WTC11 (cell line): ENCODE measurements at places on chromosomes 6 and 20.

- DNase-seq, result peak; percentile 81
These were observed 68.4 kb downstream of the RSPO3 start for GRCh38 chr6:127186889-127187288.

- DNase-seq, result no peak
These were observed 19.5 kb downstream of the PHACTR2 start for GRCh38 chr6:143697076-143697800.

DNA sequence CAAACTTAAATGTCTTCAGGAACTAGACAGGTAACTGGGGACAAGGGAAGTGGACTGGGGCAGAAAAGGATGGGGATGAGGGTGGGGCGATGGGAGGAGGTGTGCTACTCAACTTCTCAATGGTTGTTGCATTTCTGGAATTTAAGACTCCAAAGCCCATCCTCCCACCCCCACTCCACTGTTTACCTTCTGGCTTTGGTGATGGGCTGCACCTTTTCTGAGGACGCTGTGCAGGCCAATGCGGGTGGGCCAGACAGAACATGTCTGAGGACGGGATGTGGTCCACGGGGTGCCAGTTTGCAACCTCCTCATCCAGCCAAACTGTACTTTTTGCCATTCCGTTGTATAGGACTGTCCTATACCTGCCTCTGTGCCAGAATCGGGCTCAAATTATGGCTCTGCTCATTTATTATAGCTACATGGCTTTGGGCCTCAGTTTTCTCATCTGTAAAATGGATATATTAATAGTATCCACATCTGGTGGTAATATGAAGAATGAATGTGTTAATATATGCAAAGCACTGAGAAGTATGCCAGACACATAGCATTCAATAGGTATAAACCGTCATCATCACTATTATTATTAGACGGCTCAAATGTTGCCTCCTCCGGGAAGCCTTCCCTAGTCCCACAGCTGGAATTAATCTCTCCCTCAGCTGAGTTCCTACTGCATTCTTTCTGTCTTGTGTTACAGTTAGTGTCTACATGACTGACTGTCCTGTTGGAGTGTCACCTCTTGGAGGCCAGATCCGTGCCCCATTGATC is 31.0 kb upstream of the VEGFA start:
- DNase-seq, result no peak

- DNase-seq, result peak; percentile 13
These were observed 17.7 kb upstream of the ITCH start for GRCh38 chr20:34345402-34345736.

DNA sequence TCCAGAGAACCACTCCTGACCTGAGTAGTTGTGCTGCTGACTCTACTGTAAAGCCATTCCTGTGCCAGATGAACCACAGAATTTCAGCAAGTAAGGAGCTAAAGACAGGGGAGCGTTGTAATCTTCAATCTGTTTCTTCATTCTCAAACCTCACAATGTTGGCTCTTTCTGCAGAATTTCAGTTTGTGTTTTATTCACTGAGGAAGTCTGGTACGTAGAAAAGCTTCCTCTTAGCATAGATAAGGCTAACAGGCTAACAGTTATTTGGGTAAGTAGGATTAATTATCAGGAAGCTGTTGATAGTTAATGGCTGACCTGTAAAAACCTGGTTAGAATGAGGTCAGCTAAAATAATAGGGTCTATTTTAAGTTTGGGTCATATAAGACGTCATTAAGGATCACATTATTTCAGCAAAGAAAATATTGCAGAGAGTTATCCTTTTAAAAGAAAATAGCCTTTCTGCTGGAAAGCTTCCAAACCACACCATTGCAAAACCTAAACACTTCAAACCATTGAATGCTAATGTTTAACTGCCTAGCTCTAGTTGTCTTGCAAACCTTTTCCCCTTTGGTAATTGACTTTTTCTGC is 14.1 kb upstream of the TENT5A start:
- DNase-seq, result no peak

- no peak for DNase-seq
These were observed 113.5 kb downstream of the FAXC start for GRCh38 chr6:99236010-99236409.

DNA sequence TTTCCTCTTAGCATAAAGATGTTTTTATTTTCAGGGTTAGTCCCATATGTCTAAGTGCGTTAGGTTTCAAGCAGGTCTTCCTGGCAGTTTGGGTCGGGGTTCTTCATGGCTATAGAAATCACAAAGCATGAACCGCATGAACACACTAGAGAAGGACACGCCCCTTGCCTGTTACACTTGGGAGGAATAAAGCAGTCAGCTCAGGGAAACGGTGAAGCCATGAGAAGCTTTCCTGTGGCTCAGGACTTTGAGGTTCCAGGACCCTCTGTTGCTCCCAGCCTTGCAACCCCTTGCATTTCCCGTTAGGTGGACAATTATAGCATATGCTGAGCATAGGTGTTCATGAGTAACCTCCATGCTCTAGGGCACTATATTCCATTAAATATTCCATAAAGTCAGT is 96.7 kb downstream of the SYCP2 start:
- no peak for DNase-seq

- DNase-seq, result no peak
These were observed 107.2 kb upstream of the SASH1 start for GRCh38 chr6:148235446-148235845.

- DNase-seq, result no peak
These were observed 38.1 kb upstream of the NOX3 start for GRCh38 chr6:155493694-155494143.

- no peak for DNase-seq
These were observed 111.2 kb upstream of the RIPOR2 start for GRCh38 chr6:25046942-25047341.

GRCh38 chr6:169289619-169290339 is 36.1 kb upstream of the THBS2 start:
- no peak for DNase-seq
